A549 treated with dexamethasone at 1 μM for 4 hours (cell line): ENCODE measurements at places on chromosomes 7 and 10. TPM values are rescaled to one million over a fixed set of nuclear protein-coding genes. Genes with fewer than 3 reads are reported as not detected.

Gene RAB19
- total RNA-seq = not detected in 5 replicates

Gene TMEM130
- total RNA-seq = 0.15 to 0.42 TPM (median 0.39 TPM) in 5 replicates

Gene BMPR1A
- total RNA-seq = 18.9 to 30.9 TPM (median 29.2 TPM) in 5 replicates

Gene ADIRF
- total RNA-seq = 0.14 TPM in 1 of 5 replicates, not detected in the others

Gene NPSR1
- total RNA-seq = not detected in 5 replicates

Gene IL2RA
- not detected in 5 replicates for total RNA-seq

Gene ELN
- total RNA-seq = 0.12 to 0.25 TPM (median 0.16 TPM) in 5 replicates

Gene SUN3
- total RNA-seq = 0.13 to 0.16 TPM in 2 of 5 replicates, not detected in the others

Gene LIPF
- total RNA-seq = not detected in 5 replicates

Gene HMX3
- not detected in 5 replicates for total RNA-seq

Gene SMARCD3
- total RNA-seq = 7.5 to 9.0 TPM (median 8.6 TPM) in 5 replicates

Gene POLL
- 12.8 to 16.8 TPM (median 13.7 TPM) in 5 replicates for total RNA-seq

Gene MALRD1
- not detected in 5 replicates for total RNA-seq

Gene GDI2
- 230 to 258 TPM (median 237 TPM) in 5 replicates for total RNA-seq

Gene PLOD3
- 66.2 to 92.5 TPM (median 87.1 TPM) in 5 replicates for total RNA-seq

Gene TMEM213
- total RNA-seq = not detected in 5 replicates

Gene NPC1L1
- 0.06 to 0.12 TPM (median 0.09 TPM) in 5 replicates for total RNA-seq

Gene SLC18A2
- total RNA-seq = 0.02 to 0.04 TPM in 2 of 5 replicates, not detected in the others

Gene ACHE
- 1.6 to 3.3 TPM (median 2.6 TPM) in 5 replicates for total RNA-seq

Gene MTPN
- 102 to 138 TPM (median 124 TPM) in 5 replicates for total RNA-seq

Gene GNAI1
- total RNA-seq = 25.4 to 32.8 TPM (median 27.2 TPM) in 5 replicates

Gene SAMD9
- total RNA-seq = 2.5 to 4.9 TPM (median 3.9 TPM) in 5 replicates

Gene ABI1
- total RNA-seq = 51.4 to 59.5 TPM (median 53.2 TPM) in 5 replicates

Gene HDAC9
- total RNA-seq = 0.06 to 0.25 TPM (median 0.18 TPM) in 5 replicates

Gene MSS51
- total RNA-seq = 0.26 to 0.57 TPM (median 0.38 TPM) in 5 replicates

Gene RTKN2
- total RNA-seq = 0.69 to 1.0 TPM (median 0.87 TPM) in 5 replicates

Gene DDC
- 0.67 to 1.3 TPM (median 0.91 TPM) in 5 replicates for total RNA-seq

Gene PDIA4
- 179 to 198 TPM (median 189 TPM) in 5 replicates for total RNA-seq

Gene SLC26A5
- not detected in 5 replicates for total RNA-seq

Gene OTUD1
- total RNA-seq = 2.3 to 3.4 TPM (median 3.1 TPM) in 5 replicates

Gene NODAL
- 0.05 TPM in 1 of 5 replicates, not detected in the others for total RNA-seq

Gene DPYSL4
- 14.0 to 20.2 TPM (median 19.3 TPM) in 5 replicates for total RNA-seq

Gene ASIC3
- total RNA-seq = 3.9 to 11.3 TPM (median 9.0 TPM) in 5 replicates

Gene C10orf71
- total RNA-seq = not detected in 5 replicates

Gene LHFPL3
- not detected in 5 replicates for total RNA-seq

Gene BTBD16
- 0.43 to 0.81 TPM (median 0.70 TPM) in 5 replicates for total RNA-seq

Gene ING3
- 4.6 to 5.9 TPM (median 5.0 TPM) in 5 replicates for total RNA-seq
